ENCODE measurements at places on chromosomes 7 and 10.

- peak; percentile 49 for DNase-seq
Measured at GRCh38 chr10:4102802-4103344, 317.9 kb upstream of the KLF6 start.

- peak; percentile 64 for DNase-seq
Measured at GRCh38 chr7:38211940-38212339, 33.9 kb downstream of the STARD3NL start.

GRCh38 chr10:110013630-110014293, 6.0 kb downstream of the ADD3 start:
- no peak for DNase-seq

- no peak for DNase-seq
Measured at GRCh38 chr7:27971171-27971812, 209.3 kb downstream of the JAZF1 start.

- DNase-seq, result no peak
Measured at GRCh38 chr7:29090151-29090805, 56.1 kb downstream of the CPVL start.

- DNase-seq, result peak; percentile 8
Measured at GRCh38 chr10:42755028-42755451, 27.6 kb upstream of the BMS1 start.

GRCh38 chr10:33277135-33277536, 57.3 kb downstream of the NRP1 start:
- peak; percentile 73 for DNase-seq

- DNase-seq, result no peak
Measured at GRCh38 chr10:30034433-30035137, 24.8 kb downstream of the JCAD start.

- no peak for DNase-seq
Measured at GRCh38 chr10:102003541-102003940, 52.4 kb downstream of the ARMH3 start.

- DNase-seq, result no peak
Measured at GRCh38 chr10:12969951-12970350, 31.6 kb downstream of the CCDC3 start.

- no peak for DNase-seq
Measured at GRCh38 chr10:106711313-106711906, 453.1 kb downstream of the SORCS1 start.

DNA sequence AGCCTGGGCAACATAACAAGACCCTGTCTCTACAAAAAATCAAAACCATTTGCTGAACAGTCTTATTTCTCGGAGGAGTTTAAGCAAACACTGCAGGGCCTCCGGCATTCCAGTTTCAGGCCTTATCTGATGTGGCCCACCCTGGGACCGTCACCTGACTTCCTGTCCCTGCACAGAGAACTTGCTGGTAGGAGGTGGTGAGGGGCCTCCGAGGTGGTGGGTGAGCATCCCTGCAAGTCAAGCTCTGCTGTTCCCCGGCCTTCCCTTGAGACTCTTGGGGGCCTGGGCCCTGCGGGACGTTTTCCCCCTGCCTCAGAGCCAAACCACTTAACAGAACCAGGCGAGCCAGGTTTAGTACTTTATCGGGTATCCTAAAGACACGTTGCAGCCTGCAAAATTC, 44.5 kb upstream of the AP5Z1 start:
- no peak for DNase-seq

GRCh38 chr7:40239755-40240303, 105.0 kb downstream of the SUGCT start:
- DNase-seq, result no peak

- DNase-seq, result no peak
Measured at GRCh38 chr7:101177644-101178043, 2.4 kb downstream of the NAT16 start.

DNA sequence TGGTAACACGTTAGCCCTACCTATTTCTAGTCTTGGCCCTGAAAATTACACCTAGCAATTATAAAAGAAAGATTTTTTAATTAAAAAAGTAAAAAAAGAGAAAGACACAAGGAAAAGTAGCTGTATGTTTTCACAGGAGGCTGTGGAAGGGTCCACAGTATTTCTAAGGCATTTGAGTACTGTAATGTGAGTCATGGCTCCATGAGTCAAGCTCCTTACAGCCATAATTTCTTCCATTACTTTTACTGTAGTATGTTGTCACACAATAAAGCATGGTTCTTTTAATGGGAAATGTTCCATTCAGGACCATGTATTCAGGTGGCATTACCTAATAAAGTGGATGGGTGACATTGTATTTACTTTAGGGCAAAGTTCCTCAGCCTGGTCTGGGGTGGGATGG, 113.4 kb downstream of the GPR37 start:
- DNase-seq, result no peak

DNA sequence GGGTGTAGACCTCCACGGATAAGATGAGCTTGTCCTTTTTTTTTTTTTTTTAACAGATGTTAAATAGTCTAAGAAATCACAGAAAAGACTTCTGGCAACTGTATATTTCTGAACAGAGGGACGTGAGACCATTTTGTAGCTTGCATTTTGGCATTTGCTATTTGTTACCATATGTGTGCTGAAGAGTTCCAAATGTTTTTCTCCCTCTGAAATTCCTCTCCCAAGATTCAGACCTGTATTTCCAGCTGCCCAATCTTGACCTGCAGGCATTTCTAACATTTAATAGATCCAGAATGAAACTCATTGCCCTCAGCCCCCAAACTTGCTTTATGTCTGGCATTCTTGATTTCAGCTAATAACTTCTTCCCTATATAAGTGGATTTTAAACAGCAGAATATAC, 223.1 kb upstream of the FZD1 start:
- DNase-seq, result no peak

- no peak for DNase-seq
Measured at GRCh38 chr10:33463011-33463410, 128.5 kb upstream of the NRP1 start.

DNA sequence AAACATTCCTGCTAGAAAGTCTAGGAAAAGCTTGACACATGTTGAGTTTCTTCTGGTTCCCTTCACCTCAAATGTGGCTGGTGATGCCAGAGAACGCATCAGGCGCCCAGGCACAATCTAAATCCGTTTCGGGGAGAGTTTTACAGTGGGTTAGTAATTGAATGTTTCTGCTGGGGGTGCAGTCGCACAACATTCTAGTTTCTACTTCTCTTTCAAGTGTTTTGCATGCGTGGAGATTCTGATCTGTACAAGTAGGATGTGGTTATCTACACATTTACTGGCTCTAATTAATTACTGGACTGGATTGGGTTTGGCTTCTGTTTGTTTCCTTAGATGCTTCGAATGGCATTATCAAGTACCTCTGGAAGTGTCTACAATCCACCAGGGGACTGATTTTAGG, 173.8 kb downstream of the TMEM26 start:
- DNase-seq, result no peak

DNA sequence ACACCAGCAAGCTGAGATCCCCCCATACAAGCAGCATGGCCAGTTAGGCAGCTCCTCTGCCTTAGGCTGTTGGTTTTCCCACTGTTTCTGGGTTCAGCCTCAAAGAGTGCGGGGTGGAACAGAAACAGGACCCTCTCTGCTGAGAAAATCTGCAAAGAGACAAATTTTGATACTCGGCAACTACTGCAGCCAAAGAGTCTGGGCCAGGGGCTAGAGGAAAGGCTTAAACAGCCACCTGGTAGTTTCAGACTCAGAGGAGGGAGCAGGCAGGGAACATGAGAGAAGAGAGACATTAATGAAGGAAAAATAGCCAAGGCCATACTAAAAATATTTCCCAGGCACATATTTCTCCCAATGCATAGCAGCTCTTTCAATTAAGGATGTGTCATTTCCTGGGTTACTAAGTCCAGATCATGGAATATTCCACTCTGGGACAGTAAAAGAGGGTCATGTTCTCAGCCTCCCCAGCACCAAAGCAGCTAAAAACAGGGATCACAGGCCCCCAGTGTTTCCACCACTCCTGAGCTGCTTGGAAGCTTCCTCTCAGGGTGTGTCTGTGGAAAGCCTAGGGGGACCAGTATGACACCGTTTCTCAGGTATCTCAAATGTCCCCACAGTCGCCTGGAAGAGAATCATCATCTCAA, 29.8 kb downstream of the PDLIM1 start:
- no peak for DNase-seq

GRCh38 chr10:110840225-110840922, 31.4 kb upstream of the PDCD4 start:
- DNase-seq, result no peak

- DNase-seq, result no peak
Measured at GRCh38 chr10:21722209-21722608, 188.2 kb downstream of the MLLT10 start.

GRCh38 chr7:27112955-27113949, 10.8 kb upstream of the HOXA2 start:
- DNase-seq, result peak; percentile 94

DNA sequence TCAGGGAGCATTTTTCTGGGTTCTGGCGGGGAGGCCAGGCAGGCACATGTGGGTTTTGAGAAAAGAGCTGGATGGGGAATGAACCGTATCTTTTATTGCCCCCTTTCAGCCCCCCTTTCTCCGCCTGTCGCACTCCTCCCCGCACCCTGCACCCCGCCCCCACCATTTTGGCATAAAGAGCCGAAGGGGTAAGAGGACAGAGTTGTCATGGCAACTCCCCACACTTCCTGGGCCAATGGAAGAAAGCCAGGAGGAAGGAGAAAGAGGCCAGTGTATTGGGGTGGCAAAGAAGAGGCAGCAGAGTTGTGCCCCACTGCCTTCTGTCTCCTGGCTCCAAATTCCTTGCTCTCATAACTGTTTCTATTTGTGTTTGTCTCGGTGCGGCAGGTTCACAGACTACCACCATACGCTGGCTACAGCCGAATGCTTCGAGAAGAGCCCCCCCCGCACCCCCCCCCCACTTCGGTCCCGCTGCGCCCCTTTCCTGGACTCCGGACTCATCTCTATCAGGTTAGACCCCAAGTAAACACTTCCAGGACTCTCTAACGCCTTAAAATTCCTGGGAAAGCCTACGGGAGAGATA, 3.4 kb downstream of the KCNIP2 start:
- DNase-seq, result no peak

DNA sequence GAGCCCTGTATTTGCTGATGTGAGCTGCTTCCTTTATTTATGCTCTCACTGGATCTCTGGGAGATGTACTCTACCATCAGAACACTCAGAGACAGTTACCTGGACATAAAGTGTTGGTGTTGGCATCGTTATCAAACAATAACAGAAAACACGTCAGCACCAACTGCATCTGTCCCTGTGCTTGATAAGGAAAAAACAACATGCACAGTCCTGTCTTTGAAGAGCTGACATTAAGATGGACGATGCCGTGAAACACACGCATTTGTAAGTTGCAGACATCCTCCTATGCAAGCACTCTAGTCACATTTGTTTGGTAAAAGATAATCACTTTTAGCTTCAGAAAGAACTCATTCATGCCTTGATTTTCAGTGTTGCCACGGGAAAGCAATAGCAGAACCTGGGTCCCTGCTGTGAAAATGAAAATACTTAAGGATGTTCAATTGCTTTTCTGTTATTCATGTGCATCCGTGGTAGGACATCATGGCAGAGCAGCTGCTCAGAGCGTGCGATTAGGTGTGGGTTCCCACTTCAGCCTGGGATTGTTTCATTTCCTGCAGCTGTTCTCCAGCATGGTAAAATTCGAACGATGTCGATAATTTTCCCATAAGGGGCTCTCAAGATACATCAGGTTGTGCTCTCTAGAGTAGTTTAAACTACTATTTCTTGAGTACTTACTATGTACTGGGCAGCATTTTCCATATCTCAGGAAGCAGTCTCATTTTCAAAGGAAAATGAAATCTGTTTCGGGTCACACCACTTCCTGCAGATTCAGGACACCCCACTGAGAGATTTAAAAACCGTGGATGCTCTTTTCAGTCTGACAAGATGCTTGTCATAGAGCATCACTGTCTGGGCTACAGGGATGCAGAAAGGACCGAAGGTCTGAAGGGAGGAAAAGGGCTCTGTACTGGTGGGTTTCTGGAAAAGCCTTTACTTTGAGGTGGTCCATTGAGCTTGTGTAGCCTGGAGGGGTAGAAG, 248.7 kb downstream of the CAMK1D start:
- peak; percentile 31 for DNase-seq

GRCh38 chr7:99449326-99449725, 10.6 kb downstream of the CPSF4 start:
- DNase-seq, result no peak

DNA sequence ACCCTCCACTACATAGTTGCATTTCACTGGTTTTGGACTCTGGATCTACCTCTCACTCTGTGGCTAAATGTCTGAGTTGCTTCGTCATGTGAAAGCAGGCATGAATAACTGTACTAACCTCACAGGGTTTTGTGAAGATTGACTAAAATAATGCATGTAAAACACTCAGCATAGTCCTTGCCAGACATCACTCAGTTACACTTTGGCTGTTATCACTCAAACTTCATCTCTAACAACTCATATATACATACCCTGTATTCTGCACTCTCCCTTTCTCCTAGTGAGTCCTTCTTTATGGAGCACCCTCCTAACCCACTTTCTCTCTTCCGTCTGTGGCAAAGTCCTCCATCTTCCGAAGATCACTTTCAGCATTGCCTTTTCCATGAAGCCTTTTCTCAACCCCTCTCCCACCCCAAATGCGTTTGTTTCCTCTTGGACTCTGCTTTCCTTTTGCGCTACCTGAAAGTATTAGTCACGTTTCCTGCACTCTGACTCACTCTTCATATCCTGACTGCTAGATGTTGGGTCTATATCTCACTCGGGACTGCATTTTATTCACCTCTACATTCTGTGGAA, 72.6 kb downstream of the OSBPL3 start:
- peak; percentile 86 for DNase-seq

DNA sequence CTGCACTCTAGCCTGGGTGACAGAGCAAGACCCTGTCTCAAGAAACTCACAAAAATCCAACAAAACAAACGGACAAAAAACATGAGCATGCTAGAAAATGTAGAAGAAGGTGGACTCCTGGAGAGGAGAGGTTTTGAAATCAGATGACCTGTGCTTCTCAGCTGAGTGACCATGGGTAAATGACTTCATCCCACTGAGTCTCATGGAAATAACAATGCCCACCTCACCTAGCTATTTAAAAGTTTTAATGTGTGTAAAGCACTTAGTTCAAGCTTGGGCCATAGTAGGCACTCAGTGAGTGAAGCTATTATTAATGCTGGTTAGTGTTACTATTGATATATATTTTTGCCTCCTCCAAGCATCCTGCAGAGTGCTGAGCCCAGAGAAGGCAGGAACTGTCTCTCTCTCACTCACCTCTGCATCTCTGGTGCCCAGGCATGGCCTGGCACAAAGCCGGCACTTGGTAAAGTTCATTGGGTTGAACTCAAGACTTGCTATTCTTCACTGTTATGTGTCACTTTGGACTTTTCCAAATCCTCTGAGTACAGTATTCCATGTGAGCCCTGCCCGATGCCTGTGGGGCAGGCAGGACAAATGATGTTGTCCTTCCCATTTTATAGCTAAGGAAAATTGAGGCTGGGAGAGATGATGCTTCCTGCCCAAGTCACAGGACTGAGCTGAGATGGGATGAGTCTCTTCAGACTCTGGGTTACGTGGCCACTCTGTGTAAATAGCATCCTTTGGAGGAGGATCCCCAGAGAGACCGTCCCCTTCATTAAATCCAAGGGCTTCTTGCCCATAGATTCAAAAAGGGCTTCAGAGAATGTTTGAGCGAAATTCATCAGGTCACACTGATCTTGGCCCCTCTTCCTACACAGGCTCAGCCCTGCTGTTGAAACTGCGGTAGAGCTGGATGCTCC, 81.4 kb upstream of the EMX2 start:
- no peak for DNase-seq
